ENCODE measurements at places on chromosomes 4 and X. TPM values are rescaled to one million over a fixed set of nuclear protein-coding genes. Genes with fewer than 3 reads are reported as not detected.

- H3K27me3 ChIP-seq = no peaks in the 10 kb centered on the region
- no peaks in the 10 kb centered on the region for H3K4me1 ChIP-seq
- no peak overlapping the region for H3K27ac ChIP-seq
- H3K4me3 ChIP-seq = no peak overlapping the region
- no peaks in the 10 kb centered on the region for H3K36me3 ChIP-seq
- DNase-seq = no peak
Observed at GRCh38 chrX:136097871-136098805, 49.2 kb upstream of the FHL1 start.

DNA sequence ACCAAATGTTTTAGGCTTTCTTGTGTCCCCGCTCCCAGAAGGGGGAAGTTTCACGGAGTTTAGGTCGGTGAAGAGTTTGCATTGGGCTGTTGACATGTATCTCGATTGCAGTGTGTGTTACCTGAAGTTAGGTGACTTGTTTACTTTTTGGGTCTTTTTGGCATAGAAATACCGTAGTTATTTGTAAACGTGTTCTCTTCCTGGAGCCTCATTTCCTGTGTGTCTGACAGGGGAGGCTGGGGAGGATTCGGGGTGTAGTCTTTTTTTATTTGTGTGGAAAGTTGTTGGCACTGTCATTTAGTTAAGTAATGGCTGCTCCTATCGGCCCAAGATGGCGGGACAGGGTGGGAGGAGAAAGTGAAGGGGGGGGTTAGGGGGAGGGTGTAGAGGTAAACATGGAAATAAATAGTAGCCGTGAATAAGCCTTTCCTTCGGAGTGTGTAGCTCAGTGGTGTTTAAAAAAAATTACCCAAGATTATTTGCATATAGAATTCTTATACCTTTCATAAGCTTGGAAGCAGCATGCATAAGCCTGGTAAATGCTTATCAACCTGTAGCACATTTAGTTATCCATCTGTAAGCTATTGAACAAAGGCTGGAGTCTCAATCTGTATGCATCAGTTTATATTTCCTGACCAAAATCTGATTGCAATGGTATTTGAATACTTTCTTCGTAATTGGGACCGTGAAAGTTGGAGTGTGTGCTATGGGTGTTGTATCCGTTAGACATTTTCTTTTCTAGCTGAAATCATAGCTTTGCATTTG is 1.6 kb downstream of the KDM6A start:
- DNase-seq = peak; percentile 10
- peaks cover 32% of the 10 kb centered on the region for H3K4me1 ChIP-seq
- H3K36me3 ChIP-seq = no peaks in the 10 kb centered on the region
- H3K27ac ChIP-seq = peak overlapping the region; percentile 99

C4orf50 gene
- total RNA-seq = 0.30 TPM

DNA sequence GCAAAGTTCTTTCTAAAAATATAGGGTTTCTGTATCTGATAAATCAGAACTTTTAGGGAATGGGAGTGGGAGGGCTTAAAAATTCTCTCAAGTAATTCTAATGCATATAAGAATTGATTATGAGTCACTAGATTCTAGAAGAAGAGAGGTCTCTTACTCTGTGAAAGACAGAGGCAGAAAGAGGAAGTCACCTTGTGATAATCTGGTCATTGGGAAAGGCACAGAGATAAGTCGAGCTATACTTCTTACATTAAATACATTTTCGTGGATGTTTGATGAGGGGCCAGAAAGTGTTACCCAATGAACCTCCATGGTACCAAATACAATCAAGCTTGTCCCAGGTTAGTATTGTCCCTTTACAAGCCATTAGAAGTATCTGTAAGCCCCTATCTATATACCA is 134.4 kb downstream of the MAD2L1 start:
- no peak overlapping the region for H3K27ac ChIP-seq
- DNase-seq = no peak
- H3K4me1 ChIP-seq = no peaks in the 10 kb centered on the region
- H3K4me3 ChIP-seq = no peak overlapping the region

CLCN4 gene
- total RNA-seq = 5.7 TPM

Measured in tibial nerve (tissue), 4 donors.